ENCODE measurements at places on chromosomes 1 and 21.

GRCh38 chr1:223421676-223422075 is 28.5 kb downstream of the CCDC185 start:
- no peaks in the 10 kb centered on the region for H3K27me3 ChIP-seq
- no peak overlapping the region for H3K27ac ChIP-seq
- DNase-seq = no peak

DNA sequence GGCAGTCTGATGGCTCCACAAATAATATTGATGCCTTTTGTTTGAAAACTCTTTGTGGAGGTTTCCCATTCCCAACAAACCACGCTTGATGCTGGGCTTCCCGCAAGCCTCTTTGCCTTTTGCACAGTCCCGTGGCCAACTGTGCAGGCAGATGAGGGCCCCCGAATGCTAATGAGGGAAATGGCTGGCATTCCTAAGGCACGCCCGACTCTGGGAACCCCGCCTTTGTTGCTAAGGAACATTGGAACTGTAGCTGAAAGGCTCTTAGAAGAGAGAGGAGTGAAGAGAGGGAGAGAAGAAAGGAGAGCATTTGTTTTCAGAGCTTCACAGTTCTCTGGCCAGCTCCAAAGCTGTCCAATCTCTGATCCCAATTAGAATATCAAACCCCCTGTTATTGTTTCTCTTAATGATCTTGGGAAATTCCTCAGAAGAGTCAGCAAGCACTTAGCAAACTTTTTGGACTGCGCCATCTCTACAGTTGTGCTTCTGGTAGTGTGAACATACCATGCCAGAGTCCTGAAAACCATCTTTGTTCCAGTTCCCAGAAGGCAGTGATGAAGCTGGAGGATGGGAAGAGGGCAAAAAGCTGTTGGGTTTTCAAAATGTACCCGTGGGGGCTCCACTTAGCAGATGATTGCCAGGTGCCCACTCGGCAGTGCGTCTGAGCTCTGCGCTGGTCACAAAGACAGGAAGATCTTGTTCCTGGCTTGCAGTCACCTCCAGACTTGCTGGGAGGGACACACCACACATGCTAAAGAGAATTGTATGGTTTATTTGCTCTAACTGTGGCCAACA is 60.1 kb upstream of the CYP2J2 start:
- no peak for DNase-seq
- H3K4me3 ChIP-seq = no peak overlapping the region
- no peaks in the 10 kb centered on the region for H3K4me1 ChIP-seq
- no peaks in the 10 kb centered on the region for H3K27me3 ChIP-seq
- H3K27ac ChIP-seq = no peak overlapping the region
- H3K36me3 ChIP-seq = no peaks in the 10 kb centered on the region

DNA sequence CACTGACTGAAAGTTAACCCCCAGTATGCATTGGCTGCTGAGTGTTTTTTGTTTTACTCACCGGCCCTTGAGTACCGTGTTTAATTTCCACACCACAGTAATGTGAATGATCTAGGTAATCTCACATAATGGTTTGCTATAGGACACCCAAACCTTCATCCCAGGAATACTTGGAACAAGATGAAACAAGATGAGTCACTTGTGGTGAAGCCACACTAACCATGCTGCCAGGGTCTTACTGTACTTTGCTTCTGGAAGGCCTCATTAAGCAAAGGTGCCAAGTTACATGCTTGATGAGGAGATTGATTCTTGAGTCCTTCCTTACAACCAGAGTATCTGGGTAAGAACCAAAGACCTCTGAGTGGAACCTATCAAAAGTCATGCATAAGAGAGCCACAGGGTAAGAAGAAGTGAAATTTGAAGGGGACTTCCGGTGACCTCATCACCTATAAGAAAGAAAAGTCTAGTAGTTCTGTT is 163.3 kb downstream of the NRIP1 start:
- no peaks in the 10 kb centered on the region for H3K27me3 ChIP-seq
- no peak overlapping the region for H3K4me3 ChIP-seq
- no peaks in the 10 kb centered on the region for H3K36me3 ChIP-seq
- H3K27ac ChIP-seq = no peak overlapping the region
- H3K4me1 ChIP-seq = no peaks in the 10 kb centered on the region

DNA sequence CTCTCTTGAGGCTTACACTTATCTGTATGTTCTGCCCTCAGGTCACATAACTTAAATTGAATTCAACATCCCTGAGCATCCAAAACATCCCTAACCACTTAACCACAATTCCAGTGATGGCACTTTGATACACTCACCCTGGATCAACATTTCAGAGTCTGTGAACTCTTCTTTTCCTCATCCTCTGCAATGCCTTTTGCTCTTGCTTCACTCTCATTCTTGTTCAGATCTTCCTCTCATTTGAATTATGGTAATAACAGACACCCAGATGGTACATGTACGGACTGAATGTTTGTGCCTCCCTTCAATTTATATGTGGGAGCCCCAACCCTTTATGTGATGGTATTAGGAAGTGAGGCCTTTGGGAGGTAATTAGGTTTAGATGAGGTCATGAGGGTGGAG is 33.4 kb downstream of the PTGER3 start:
- H3K4me1 ChIP-seq = no peaks in the 10 kb centered on the region
- no peaks in the 10 kb centered on the region for H3K27me3 ChIP-seq
- H3K27ac ChIP-seq = no peak overlapping the region
- no peak for DNase-seq
- H3K36me3 ChIP-seq = no peaks in the 10 kb centered on the region
- H3K4me3 ChIP-seq = no peak overlapping the region

DNA sequence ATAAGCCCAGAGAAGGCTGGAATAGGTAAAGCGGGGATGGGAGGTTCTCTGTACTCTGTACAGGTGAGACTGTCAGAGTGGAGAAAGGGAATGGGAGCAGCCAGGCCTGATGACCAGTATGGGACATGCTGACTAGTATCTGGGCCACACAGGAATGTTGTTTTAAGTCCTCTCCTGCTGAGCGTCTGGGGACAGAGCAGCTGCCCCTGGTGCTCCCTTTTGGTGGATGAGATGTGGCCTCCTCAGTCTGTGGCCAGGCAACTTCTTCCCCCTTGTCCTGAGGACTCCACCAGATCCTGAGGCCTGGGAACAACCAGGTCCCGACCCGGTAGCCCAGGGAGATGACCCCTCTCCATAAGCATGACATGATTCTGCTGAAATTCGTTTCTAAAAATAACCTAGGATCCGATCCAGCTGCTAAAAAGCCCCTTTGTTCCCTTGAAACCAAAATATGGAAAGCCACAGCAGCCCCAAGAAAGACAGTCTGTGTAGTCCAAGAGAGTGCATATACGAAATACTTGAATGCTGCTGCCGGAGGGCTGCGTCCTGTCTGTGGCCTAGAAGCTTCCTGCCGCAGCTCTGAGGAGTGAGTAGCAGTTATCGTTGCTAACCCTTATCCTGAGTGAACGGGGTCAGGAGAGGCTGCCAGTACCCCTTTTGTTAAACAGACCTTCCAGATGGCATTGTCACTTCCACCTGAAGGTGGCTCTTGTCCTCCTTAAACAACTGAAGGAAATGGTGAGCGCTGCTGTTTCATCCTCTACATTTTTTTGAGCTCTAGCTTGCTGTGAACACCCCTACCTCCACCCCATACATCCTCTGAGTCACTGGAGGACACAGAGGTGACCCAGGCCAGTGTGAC is 47.1 kb downstream of the ATP2B4 start:
- no peaks in the 10 kb centered on the region for H3K36me3 ChIP-seq
- no peak for DNase-seq
- H3K27me3 ChIP-seq = no peaks in the 10 kb centered on the region
- H3K4me3 ChIP-seq = no peak overlapping the region

DNA sequence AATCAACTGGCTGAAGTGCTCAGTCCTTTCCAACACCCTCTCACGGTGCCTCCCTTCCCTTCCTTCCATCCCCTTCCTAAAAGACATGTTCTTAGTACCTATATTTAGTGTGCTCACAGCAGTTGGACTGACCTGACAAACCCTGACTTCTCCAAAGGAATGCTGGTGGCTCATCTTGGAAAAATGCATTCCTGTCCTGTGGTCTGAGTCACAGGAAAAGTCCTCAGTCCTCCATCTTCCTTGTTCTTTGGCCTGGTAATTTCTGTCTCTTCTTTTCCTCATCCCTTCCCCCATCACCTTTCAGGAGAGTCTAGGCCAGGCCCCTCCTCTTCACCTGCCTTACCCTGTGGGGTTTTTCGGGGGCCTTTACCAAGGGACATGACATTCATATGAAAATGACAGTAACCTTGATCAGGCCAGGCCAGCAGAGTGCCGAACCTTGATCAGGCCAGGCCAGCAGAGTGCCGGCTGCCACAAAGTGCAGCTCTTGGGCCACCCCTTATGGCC is 7.2 kb downstream of the ATP1B1 start:
- DNase-seq = no peak
- peak overlapping the region; percentile 48 for H3K4me3 ChIP-seq
- peaks cover 22% of the 10 kb centered on the region for H3K4me1 ChIP-seq
- 0 out of 2 replicates have a peak, but pooled peaks cover 2% of the 10 kb centered on the region for H3K36me3 ChIP-seq
- H3K27me3 ChIP-seq = no peaks in the 10 kb centered on the region
- H3K27ac ChIP-seq = peak overlapping the region; percentile 30

Data from H1 (cell line).